ENCODE measurements at places on chromosomes 6 and 20. TPM values are rescaled to one million over a fixed set of nuclear protein-coding genes. Genes with fewer than 3 reads are reported as not detected.

The COL21A1 gene
- 89.7 TPM for total RNA-seq

The GPSM3 gene
- 9.0 TPM for total RNA-seq

The WASF1 gene
- 3.5 TPM for total RNA-seq

The CRISP2 gene
- not detected for total RNA-seq

The COL19A1 gene
- 2.7 TPM for total RNA-seq

The PI16 gene
- 14.2 TPM for total RNA-seq

The COL9A3 gene
- 4.2 TPM for total RNA-seq

The TINAG gene
- total RNA-seq: 0.51 TPM

The TCF21 gene
- total RNA-seq: 7.5 TPM

The ANKEF1 gene
- total RNA-seq: 1.1 TPM

The NAPB gene
- total RNA-seq: 4.8 TPM

The SLC22A23 gene
- 7.2 TPM for total RNA-seq

The CFB gene
- 126 TPM for total RNA-seq
